ENCODE measurements at places on chromosomes 12 and 14.

- DNase-seq, result no peak
Observed at GRCh38 chr12:69318225-69318624, 30.0 kb upstream of the LYZ start.

DNA sequence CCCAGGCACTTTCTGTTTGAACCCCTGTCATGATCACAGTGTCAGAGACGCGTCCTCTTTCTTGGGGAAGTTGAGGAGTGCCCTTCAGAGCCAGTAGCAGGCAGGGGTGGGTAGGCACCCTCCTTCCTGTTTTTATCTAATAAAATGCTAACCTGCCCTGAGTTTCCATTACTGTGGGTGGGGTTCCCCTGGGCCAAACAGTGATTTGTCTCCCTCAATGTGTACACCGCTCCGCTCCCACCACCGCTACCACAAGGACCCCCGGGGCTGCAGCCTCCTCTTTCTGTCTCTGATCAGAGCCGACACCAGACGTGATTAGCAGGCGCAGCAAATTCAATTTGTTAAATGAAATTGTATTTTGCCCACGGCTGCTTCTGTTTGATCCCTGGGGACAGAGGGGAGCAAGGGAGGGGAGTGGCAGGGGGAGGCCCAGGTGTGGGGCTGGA lies 5.1 kb downstream of the SHMT2 start:
- DNase-seq, result no peak

GRCh38 chr14:25381498-25381897 lies 331.6 kb upstream of the STXBP6 start:
- DNase-seq, result no peak

DNA sequence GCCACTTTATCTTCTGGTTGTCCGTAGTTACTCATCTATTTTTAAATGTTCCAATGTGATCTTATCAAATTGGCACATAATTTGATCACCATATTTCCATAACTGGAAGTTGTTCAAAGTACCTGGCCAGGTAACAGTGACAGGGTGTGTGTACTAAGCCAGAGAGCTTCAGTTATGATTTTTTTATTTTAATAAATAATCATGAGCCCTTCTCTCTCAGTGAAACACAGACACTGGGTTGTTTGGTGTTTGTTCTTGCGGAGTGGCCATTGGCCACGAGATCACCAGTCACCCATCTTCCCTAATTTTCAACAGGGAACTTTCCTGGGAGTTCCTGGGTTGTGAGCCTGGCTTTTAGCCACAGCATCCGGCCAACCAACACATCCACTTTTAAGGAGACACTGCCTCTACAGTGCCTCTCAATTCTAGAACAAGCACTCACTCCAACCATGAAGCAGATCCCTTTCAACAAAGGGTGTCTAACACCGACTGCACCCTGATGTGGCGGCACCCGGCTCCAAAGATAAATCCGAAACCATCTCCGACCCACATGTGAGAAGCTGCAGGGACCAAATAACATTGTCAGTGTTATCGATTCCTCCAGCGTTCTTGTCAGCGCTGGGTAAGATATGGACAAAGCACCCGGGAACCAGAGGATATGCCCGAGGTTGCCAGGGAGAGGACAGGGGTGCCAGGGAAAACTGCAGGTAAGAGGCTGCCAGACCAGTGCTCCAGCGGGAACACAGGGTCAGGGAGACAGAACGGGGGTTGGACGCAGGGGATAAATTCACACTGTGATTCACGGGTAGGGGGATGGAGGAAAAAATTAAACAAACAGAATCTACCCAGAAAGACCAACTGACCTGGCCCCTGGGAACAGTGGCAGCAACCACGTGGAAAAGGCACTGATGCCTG lies 49.9 kb downstream of the FOXN3 start:
- DNase-seq, result no peak

GRCh38 chr14:73753124-73753886 lies 39.1 kb upstream of the PNMA1 start:
- no peak for DNase-seq

- no peak for DNase-seq
Observed at GRCh38 chr12:9051158-9051550, 61.8 kb downstream of the KLRG1 start.

GRCh38 chr12:94225947-94226630 lies 77.7 kb downstream of the PLXNC1 start:
- DNase-seq, result no peak

GRCh38 chr12:108302016-108302402 lies 37.1 kb downstream of the CMKLR1 start:
- no peak for DNase-seq

DNA sequence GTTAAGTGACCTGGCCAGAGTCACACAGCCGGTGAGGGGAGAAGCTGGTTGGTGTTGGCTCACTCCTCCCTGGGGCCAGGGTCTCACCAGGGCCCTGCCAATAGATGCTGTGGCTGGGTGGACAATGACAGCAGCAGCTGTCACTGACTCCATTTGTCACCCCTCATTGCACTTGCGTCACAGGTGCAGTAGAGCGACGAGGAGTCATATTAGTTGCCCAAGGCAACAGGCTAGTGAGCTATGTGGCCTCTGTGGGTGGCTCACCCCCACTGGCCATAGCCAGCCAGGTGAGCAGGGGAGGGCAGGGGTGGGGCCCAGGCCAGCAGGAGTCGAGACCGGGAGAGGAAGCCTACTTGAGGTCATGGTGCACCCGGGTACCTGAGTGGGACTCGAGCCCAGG lies 9.7 kb downstream of the SLC25A47 start:
- DNase-seq, result no peak

DNA sequence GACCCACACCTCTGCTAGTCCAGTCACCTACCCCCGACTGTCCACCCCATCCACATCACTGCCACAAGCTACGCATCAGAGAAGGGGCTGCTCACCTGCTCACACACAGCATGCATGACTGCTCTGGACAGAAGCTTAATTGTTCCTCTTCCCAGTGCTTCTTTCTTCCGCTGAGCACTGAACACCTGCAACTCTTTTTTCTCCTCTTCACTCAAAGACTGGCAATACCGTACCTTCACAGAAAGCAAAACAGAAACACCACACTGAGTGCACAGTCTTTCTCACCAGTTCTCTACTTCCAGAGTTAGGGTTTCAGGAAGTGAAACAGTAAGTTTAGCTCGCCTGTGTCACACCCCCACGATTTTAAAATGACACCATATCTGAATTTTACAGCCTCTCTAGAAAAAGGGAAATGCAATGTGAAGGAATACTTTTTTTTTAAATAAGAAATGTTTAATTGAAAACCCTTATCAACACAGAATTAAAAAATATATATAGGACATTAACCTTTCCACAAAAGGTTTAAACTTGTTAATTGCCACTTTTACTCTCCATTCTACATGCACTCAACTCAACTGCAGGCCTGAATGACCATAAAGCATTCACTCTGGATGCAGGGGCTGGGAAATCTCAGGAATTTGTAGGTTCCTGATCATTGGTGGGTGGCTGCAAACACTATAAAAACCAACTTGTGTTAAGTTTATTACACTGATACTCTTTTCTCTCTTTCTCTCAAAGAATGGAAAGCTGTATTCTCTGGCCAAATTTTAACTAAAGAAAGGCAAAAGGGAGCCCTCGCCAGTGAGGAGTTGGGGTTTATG lies 120.0 kb downstream of the PRICKLE1 start:
- no peak for DNase-seq

Data from stimulated activated CD4-positive, alpha-beta T cell treated with anti-CD3 and anti-CD28 coated beads, Interleukin-1b, Interleukin-23, amount 100 ng/mL, for 24 hours (primary cell).